ENCODE measurements at places on chromosomes 4 and X.

DNA sequence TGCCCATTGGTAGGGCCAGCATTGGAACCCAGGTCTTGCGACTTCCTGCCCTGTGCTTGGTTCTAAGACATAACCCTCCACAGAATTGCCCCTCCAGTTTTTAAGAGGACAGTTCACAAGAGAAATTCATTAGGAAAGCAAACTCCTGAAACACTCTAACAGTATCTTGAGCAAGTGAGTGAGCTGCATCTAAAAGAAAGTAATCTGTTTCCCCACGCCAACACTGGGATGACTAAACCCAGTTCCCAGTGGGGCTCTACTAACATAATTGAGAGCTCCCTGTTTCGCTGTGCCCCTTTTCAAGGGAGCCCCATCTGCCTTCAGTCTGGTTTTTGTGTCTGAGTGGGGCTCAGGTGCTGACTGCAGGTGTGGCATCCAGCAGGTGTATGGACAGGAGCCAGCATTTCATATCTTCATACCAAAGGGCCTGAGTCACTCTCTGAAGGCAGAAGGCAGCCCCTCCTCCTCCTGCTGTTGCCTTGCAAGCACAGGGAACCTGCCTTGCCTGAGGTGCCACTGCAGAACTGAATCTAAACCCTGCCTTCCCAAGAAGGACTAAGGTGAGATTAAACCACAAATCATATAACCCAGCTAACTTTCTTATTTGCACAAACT lies 8.0 kb downstream of the AMOT start:
- DNase-seq, result no peak

- no peak for DNase-seq
These were observed 556.8 kb upstream of the PCDH10 start for GRCh38 chr4:132592340-132592739.

DNA sequence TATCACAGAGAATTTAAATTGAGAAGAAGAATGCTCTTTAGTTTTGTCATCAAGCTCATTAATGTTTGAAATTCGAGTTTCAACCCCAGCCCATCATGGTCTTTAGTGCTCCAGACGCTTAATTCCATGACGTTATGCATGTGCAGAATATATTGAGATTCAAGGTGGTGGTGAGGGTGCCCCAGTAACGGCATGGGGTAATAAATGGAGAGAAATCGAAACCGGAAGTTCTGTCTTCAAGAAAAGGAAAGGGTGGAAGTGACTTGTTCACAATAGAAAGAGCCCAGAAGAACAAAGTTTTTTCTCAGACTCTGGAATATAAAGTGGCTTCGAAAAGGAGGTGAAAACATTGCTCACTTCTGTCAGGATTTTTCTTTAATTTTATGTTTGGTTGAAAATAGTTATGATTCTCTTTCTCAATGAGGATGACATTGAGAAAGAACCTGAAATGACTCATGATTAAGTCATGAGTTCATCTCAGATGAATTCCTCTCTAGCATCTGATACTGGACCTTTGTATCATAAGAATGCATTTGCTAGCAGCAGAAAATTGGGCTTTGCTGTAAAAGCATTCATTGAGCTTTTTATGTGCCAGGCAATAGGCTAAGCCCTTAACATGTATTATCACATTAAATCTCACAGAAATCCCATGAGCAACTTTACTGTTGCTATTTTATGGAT lies 779 bp upstream of the DDX60L start:
- peak; percentile 33 for DNase-seq

DNA sequence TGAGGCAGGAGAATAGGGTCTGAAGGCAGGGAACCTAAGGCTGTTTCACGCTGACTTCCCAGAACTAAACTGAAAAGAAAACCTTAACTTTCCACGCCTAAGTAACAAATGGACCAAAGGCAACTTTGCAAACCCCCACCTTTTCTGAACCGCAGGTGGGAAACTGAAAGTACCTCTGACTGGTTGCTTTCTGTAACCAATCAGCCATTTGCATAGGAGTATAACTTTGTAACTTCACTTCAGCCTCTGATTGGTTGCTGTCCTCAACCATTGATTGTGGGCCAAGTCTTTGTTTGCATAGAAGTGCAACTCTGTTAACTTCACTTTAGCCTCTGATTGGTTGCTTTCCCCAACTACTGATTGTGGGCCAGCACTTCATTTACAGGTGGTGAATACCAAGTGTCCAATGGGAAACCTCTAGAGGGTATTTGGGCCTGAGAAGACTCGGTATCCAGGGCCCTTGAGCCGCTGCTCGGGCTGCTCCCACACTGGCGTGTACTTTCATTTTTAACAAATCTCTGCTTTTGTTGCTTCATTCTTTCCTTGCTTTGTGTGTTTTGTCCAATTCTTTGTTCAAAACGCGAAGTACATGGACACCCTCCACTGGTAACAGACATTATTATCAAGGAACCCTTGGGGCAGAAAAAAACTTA lies 121.6 kb upstream of the CBR4 start:
- DNase-seq, result no peak

GRCh38 chr4:57071326-57071725 lies 38.9 kb downstream of the IGFBP7 start:
- DNase-seq, result no peak

DNA sequence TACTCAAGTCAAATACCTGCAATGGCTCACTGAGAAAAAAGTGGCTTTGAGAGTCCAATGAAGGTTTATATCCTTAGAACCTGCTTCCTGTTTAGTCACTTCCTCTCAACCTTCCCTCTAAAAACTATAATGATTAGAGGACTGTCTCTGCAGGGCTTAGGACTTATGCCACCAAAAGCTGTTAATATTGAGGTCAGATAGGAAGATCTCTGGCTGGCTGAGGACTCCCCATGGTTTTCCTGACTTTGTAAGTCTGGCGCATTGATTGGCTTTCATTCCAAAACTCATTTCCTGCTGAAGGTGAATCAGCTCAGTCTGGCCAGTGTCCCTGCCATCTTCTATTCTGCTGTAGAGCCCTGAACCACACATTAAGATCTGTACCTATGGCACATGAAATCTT lies 140.9 kb upstream of the ANK2 start:
- no peak for DNase-seq

GRCh38 chr4:169348541-169348940 lies 77.8 kb upstream of the SH3RF1 start:
- DNase-seq, result no peak

GRCh38 chr4:64538219-64538618 lies 129.0 kb upstream of the TECRL start:
- no peak for DNase-seq

- DNase-seq, result no peak
These were observed 100.7 kb upstream of the HCCS start for GRCh38 chrX:11010476-11010875.

GRCh38 chr4:26223155-26223554 lies 97.7 kb upstream of the RBPJ start:
- DNase-seq, result no peak

DNA sequence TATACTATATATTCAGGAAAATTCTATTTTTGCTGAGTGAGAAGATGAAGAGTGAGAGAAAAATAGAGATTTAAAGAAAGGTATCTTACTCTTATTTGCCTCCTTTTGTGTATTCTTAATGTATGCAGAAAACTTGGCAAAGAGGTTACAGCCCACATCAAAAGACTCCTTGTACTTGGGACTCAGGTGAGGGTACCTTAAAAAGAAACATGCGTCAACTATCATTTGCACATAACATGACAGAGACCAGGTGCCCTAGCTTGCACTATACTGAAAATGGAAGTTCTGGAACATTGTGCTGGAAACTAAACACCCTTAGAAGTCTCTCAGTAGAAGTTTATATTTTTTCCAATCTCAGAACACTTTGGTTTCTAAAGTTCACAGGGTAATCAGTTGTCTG lies 15.6 kb upstream of the RAB39B start:
- no peak for DNase-seq

DNA sequence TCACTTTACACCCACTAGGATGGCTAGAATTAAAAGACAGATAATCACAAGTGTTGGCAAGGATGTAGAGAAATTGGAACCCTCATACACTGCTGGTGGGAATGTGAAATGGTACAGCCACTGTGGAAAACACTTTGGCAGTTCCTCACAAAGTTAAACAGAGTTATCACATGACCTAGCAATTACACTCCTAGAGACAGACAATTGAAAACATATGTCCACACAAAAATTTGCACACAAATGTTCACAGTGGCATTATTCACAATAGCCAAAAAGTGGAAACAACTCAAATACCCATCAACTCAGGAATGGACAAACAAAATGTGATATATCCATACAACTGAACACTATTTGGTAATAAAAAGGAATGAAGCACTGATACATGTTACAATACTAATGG lies 5.7 kb downstream of the ZNF280C start:
- DNase-seq, result no peak

GRCh38 chr4:139798456-139798855 lies 132.8 kb downstream of the MGST2 start:
- DNase-seq, result no peak

DNA sequence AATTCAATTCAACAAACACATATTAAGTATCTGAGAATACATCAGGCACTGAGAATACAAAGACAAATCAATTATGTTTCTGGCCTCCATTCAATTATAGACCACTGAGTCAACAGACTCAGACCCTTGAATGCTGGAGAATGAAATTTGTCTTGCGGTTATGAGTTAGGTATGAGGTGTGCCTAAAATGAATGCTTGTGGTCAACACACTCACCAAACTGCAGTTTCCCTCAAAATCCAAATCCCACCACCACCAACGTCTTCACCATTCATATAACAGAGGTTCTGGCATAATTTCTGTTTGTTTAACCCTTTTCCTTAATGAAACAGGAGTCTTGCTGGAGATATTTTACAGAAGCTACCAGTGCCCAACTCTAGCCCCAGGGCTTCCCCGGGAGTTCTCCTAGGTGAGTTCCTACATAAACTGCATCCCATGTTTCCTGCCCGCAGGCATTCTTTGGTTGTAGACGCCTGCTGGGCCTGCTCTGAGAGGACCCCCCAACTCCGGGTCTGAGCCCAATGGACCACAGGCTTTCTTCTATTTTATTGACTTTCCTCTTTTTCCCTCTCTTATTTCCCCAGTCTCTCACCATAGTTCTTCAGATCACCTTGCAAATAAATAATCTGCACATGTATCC lies 119.2 kb downstream of the DDX53 start:
- DNase-seq, result no peak

GRCh38 chr4:140793291-140793690 lies 37.1 kb upstream of the TBC1D9 start:
- DNase-seq, result no peak

DNA sequence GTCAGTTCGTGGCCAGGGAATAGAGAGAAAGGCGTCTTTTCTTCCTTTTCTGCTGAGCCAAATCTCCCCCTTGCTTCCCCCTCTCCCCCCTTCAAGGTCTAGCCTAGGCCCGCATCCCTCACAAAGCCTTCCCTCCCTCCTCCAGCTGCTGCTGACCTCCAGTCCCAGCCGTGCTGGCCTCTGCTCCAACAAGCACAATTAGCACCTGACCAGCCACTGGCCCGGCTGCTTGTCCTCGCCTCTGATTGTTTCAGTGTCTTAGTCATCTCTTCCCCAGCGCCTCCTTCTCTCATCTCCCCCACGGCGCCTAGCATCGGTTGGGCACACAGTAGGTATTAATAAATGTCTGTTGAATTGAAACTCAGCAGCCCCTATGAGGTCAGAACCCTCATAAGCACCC lies 4.2 kb downstream of the ELF4 start:
- no peak for DNase-seq

DNA sequence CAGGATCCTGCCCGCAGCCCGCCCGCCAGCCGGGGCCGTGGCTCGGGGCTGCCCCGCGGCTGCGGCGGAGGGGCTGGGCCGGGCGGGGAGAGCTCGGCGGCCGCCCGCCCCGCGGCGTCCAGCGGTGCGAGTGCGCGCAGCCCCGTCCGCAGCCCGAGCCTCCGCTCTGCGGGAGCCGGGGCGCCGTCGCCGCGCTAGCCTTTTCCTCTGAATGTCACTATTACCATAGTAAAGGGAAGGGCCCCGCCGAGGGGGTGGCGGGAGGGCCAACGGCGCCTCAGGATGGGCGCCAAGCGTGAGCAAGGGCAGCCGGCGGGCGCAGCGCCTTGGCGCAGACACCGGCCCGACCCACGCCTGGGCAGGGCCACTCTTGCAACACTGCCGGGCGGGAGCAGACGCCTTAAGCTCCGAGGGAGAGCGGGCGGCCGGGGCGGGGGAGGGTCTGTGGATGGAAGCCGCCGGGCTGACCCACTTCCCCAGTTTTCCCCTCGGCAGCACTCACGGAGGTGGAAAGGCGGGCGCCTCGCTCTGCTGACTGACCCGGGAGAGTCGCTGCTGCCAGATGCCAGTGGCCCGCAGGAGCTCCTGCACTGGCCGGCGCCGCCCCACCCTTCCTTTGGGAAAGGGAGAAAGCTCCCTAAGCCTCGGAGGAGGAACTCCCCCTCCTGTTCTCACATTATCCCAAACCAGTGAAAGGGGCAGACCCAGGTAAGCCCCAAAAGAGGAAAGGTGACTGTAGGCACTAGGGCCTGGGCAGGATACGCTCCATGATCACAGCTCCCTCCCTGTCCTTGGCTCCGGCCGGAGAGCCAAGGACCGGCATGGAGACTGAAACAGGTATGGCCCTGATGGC lies 329.4 kb downstream of the HNRNPD start:
- DNase-seq, result no peak

DNA sequence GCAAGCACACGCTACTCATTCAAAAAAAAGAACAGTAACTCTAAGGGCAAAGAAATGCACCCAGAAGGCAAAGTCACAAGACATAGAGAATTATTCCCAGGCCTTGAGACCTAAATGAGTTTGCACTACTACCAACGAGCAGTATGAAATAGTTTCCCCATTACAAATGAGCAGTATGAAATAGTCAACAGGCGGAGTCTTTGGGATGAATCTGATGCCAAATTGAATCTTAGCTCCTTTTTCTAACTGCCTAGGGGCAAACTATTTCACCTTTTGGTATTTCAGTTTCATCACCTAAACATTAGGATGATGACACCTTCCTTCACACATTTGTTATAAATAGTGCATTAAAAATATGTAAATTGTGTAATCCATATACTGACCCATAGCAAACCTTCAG lies 213.0 kb upstream of the FAT4 start:
- DNase-seq, result no peak

DNA sequence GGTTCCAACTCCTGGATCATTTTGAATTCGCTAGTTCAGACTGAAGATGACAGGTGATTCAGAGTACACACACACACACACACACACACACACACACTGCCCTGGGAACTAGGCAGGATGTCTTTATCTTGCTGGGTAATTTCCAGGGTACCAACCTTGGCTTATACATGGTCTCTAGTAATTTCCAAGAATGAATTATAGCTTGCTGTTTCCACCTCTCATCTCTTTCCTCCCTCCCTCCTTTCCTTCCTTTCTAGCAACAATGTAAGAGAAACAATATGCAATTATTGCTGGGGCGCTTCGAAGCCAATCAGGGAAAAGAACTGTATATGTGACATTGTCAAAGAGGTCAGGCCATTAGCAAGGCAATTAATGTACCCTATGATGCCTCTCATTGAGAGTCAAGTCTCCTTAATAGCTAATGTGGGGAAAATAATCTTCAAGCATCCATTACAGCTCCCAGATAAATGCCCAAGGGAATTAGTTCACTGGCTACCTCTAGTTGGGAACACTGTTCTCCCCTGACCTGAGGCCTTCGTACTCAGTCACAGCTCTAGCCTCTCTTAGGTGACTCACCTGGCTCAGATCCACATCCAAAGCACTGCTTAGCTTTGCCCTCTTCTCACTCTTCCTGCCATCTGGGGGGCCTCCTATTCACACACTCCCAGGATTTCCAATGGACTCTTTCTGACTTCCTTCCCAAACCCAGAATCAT lies 311.5 kb downstream of the PPP1R2C start:
- DNase-seq, result no peak
